ENCODE measurements at places on chromosomes 16 and 17.

GRCh38 chr16:15482068-15482747 is 47.8 kb downstream of the BMERB1 start:
- peak; percentile 57 for DNase-seq

GRCh38 chr17:81735264-81736102 is 23.4 kb downstream of the SLC25A10 start:
- no peak for DNase-seq

DNA sequence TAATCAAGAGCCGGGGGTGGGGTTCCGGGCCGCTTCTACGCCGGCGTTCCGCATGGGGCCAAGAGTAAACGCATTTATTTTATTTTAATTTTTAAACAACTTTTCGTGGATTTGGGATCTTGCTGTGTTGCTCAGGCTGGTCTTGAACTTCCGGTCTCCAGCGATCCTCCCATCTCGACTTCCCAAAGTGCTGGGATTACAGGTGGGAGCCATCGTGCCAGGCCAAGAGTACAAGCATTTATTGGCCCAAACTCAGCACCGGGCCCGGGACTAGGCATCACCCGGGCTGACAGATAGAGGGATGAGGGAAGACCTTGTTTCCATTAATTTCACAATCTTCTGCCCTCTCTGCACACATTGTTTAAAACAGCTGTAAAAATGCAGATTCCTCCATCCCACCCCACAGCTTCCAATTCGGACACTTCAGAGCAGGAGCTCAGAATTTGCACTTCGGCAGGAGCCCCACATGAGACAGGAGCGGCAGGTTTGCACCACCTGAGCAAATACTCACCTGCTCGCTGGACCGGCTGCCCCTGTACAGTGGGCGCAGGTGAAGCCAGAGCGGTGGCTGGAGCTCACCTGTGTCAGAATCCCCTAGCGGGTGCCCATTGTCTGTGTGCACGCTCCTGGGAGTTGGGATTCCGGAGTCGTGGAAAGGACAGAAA is 663 bp upstream of the GINS2 start:
- DNase-seq: no peak

DNA sequence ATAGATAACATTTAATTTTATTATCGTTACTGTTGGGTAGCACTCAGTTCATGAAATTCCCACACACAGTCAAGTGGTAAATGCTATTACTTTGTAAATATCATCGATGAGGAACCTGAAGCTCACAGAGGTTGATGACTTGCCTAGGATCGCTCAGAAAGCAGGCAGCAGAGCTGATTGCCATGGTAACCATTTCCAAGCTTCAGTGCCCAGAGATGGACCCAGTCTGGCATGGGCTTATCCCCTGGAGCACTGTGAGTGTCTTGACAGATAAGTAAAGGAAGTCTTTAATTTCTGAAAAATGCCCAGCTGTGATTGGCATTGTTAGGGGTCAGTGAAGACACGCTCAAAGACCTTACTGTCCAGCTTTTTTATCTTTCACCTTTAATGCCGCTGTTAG is 95.0 kb downstream of the PRKCB start:
- DNase-seq: no peak

DNA sequence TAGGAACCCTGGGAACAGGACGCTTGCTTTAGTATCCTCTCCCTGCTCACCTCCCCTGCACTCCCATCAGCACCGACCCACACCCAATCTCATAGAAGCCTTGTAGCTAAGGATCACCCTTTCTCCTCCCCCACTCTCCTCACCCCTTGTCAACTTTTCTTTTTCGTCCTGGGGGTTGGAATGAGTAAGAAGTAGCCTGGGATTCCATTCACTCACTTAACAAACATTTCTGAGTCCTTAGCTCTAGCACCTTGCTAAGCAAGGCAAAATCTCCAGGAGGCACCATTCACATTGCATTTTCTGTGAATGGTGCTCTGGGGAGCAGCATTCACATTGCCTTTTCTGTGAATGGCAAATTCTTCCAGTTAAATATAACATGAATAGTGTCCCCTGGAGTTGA is 1.1 kb upstream of the PGAP3 start:
- no peak for DNase-seq

DNA sequence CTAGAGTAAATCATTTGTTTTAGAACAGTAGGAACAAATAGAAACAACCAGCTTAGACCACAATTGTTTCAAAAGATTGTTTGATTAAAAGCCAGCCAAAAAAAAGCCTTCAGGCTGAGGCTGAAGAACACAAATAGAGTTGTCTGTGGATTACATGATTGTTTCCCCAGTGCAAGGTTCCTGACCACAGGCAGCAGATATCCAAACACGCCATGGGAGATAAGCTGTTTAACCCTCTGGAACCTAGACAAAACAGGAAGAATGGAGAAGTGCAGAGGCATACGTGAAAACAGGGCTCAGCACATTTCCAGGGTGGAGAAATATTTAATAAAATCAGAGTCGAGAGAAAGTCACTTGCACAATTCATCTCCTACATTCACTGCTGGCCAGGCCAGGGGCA is 21.0 kb downstream of the ATPAF2 start:
- DNase-seq: no peak

GRCh38 chr16:11597235-11598095 is 10.7 kb upstream of the LITAF start:
- DNase-seq: peak; percentile 28

- no peak for DNase-seq
Measured at GRCh38 chr16:30139583-30140481, 16.8 kb upstream of the MAPK3 start.

DNA sequence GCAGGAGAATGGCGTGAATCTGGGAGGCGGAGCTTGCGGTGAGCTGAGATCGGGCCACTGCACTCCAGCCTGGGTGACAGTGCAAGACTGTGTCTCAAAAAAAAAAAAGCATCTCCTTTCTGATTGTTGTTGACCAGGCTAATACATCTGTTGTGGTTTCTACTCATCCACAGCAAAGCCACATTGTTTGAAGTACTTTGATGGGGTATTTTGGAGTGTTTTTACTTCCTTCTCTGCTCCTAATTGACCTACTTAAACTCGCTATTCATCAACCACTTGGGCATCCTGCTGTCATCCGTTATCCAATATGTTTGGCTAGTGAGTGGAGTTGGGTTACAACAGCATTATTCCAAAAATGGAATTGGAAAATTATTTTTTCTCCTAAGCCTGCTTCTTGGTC is 3.5 kb upstream of the CDC27 start:
- DNase-seq: no peak

DNA sequence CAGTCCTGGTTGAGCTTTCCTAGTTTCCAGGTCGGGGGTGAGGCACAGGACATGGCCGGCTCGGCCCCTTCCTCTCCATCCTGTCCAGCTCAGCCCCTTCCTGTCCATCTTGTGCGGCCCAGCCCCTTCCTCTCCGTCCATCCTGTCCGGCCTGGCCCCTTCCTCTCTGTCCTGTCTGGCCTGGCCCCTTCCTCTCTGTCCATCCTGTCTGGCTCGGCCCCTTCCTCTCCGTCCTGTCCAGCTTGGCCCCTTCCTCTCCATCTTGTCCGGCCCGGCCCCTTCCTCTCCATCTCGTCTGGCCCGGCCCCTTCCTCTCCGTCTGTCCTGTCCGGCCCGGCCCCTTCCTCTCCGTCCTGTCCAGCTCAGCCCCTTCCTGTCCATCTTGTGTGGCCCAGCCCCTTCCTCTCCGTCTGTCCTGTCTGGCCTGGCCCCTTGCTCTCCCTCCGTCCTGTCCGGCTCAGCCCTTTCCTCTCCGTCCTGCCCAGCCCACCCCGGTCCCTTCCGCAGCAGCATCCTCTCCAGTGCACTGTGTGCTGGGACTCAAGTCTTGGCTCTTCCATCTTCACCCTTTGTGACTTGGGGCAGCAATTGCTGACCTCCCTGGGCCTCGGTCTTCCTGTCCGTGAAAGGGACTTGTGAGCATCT is 5.5 kb upstream of the ZNF750 start:
- DNase-seq: no peak

GRCh38 chr16:85862476-85863383 is 36.2 kb upstream of the IRF8 start:
- no peak for DNase-seq

- DNase-seq: no peak
Measured at GRCh38 chr17:45227926-45228762, 6.5 kb downstream of the FMNL1 start.

GRCh38 chr17:41917679-41918313 is 955 bp downstream of the ACLY start:
- DNase-seq: peak; percentile 53

DNA sequence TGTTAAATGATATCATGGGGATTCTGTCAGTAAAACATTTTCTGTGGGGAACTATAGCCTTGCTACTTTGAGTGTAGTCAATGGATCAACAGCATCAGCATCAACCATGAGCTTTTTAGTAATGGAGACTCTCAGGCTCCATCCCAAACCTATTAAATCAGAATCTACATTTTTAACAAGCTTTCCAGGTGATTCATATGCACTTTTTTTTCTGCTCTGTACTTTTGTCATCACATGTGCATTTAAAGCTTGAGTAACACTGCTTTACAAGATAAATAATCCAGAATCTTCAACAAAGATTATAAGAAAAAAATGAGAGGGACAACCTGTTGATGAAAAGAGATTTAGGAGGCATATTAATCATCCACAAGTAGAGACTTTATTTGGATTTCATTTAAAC is 23.5 kb downstream of the NUP93 start:
- no peak for DNase-seq

DNA sequence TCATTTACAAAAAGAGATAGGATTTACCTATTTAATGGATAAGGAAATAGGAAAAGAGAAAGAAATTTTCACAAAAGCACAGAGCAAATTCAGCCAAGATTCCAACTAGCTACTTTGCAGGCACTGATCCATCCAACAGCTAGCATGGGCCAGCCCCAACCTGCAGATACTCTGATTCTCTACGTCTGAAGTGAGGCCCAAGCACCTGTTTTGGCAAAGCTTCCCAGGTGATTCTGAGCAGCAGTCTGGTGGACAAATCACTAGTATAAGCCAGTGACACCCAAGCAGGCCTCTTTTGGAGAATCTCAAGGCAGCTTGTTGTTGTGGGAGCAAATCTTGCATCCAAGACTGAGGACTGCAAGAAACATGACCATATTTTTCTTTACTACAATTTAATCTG is 20.9 kb upstream of the CALB2 start:
- no peak for DNase-seq

DNA sequence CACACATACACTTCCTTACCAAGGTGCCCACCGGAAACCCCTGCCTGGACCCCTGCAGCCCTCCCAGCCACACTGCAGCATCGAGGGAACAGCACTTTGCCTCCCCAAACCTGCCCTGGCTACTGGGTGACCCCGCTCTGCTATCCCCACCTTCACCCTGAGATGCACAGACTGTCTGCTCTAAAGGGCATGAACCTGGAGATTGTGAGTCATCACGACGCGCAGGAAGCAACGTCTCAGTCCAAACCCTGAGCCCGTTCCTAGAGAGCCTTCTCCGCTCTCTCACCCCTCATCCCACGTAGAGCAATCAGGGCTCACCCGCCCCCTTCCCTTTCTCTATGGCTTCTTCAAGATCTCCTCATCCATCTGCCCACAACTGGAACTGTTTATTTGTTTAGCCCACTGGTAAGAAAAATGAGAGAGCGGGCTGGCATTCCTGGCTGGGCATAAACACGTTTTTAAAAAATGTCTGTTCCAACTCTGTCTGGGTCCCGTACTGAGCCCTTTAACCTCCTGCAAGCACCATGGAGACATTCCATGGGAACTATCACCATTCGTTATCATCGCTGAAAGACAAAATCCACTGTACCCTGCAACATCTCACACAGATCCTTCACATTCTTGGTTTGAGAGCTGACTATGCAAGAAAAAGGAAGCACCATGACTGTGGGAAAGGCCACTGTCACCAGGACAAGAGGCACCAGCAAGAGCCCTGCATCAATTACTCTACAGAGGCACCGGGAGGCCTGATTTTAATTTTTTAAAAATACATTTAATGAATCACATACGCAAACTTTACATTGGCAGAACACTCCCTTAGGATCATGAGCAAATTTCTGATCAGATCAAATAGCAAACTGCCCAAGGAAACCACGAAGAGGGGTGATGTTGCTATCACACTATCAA is 28.2 kb downstream of the ZFHX3 start:
- DNase-seq: no peak

- peak; percentile 82 for DNase-seq
Measured at GRCh38 chr17:2266045-2266864, 37.3 kb downstream of the SMG6 start.

- DNase-seq: no peak
Measured at GRCh38 chr17:40458851-40459482, 15.7 kb downstream of the IGFBP4 start.
